Activated CD4-positive, alpha-beta T cell treated with anti-CD3 and anti-CD28 coated beads for 4 hours (primary cell): ENCODE measurements at places on chromosomes 12 and 14.

DNA sequence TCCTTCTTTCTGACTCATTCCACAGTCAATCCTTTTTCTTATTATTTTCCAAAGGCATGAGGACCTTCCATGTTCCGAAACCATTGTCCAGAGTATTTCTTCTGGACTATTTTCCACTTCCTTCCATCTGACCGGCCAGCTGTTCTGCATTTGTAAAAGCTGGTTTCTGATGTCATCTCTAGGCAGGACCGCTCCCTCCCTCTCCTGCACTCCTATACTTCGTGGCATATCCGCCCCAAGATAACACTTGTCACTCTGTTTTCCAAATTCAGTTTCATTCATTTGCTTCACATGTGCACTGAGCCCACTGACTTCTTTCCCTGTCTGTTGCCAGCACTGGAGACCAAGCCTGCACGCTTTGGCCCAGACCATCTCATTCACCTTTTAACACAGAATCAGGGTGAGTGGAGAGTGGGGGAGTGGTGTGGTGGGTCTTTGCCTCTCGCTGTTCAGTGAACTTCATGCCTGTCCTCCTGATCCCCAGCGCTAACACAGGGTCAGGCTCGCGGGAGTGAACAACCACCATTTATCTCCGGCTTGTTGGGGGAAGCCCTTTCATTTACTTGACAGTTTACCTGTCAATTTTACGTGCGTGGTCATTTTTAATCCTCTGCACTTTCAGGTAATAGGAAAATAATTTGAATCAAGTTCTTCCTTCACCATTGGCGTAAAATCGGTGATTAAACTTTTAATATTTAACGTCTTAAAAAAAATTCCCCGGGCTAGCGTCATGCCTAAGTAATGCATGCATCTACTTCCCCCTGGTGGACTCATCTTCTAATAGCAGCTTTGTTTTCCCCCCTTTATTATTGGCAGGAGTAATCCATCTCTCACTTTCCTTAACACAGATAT, 52.5 kb downstream of the C12orf75 start:
- DNase-seq, result peak; percentile 2

GRCh38 chr14:44339862-44340261, 167.2 kb downstream of the FSCB start:
- no peak for DNase-seq

GRCh38 chr14:69137843-69138535, 14.9 kb downstream of the DCAF5 start:
- no peak for DNase-seq

DNA sequence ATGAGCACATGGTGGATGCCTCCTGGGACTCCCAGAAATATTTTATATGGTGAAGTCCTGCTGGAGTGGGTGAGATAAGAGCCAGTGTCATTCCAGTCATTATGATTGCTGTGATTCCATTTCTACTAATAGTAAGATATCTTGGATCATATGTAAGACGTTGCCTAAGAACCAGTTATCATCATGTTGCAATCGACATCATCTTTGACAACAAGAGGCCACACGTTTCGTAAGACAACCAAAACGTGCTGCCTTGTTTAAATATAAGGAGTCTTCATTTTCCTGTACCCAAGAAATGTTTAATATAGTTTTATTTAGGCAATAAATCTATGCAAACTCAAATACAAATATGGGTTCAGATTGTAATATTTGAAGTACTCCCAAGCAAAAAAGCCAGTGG, 58.4 kb downstream of the SPTSSA start:
- no peak for DNase-seq

DNA sequence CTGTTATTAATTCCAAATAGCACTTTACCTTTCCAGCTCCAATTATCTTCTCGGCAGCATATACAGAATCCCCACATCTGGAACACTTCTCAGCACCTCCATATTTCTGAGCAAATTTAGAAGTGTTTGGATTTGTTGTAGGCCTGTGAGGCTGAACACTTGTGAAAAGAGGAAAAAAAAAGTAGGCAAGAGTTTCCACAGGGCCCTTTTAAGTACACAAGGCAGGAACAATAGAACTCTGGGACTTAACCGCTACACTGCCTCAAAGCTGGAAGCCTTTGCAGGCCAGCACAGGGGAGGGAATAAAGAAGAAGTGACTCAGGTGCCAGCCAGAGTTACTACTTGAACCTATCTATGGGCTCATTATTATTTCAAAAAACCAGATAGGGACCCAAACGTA, 18.6 kb downstream of the CSRP2 start:
- DNase-seq, result no peak

- DNase-seq, result no peak
These were observed 361.1 kb upstream of the RPL10L start for GRCh38 chr14:47012533-47013280.

GRCh38 chr12:32454866-32455265, 55.5 kb downstream of the FGD4 start:
- no peak for DNase-seq

DNA sequence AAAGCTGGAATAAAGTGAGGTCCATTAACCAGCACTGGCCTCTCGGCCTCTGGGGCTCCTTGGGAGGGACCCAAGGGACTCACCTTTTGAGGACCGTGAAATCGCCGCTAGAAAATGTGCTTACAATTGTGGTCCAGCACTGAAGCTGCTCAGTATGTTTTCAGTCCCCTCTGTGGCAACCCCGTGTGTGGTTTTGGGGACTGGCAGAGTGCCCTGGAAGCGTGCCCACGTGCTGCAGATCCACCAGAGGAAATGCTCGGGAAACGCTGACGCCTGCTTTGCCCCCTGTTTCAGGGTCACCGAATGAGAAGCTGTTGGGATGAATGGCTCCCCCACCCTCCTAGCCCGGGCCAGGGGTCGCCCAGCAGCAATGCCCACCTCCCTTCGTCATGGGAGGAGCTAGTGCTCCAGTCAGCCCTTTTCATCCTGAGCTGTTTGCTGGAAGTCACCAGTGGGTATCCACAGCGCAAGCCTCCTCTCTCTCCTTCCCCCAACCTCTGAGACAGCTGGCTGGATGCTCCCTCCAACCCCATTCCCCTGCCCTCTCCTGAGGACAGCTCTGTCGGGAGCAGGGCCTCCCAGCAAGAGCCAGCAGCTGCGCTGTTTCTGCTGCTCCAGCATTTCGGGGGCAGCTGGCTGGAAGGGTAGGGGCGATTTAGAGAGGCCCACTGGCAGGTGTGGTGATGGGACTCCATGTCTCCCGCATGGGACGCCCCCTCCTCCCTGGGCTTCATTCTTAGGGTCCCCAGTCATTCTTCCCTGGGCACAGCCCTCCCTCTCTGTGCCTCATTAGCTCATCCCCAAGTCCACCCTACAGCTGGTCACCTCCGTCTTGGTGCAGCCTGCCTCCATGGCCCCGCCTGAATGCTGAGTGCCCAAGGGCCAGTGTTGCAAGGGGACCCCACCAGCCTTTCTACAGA, 33.2 kb upstream of the PPP1R13B start:
- no peak for DNase-seq

GRCh38 chr12:107135177-107135576, 41.8 kb upstream of the CRY1 start:
- no peak for DNase-seq

GRCh38 chr12:115962216-115962615, 315.3 kb downstream of the MED13L start:
- DNase-seq, result no peak

DNA sequence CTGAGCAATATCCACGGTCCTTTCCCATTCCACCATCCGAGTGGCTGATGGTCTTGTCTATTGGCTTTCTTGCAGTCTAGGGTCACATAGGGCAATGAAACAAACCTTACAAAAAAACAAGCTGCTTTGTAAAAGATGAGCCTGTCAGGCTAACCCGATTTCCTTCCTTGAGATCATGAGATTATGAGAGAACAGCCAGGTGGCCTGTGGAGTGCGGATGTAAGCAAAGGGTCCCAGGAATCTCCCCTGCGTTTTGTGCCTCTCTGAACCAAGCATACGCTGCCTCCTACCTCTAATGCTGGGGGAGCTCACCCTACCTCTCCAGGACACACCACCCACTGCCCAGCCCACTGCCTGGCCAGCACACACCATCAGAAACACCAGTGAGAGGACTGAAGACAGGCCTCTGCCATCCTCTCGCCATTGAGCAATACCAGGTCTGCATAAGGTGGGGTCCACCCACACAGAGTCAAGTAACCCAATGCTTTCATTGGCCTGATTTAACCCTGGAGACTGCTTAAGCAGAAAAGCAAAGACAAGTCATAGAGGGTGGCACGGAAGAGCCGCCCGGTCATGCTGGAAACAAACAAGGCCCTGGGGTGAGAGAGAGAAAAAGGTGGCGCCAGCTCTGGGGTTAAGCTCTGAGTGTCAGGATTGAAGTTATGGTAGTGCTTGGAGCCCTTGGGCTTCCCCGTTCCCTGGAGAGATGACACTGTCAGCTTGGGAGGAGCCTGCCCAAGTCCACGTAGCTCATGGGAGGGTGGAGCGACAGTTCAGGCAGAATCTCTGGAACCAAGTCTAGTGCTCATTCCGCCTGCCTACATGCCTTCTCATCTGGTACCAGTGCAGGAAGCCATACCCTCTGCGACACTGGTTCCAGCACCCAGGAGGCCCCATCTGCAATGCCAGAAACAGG, 46.6 kb downstream of the CALM1 start:
- no peak for DNase-seq

GRCh38 chr14:80428671-80429070, 217.4 kb upstream of the DIO2 start:
- DNase-seq, result no peak

DNA sequence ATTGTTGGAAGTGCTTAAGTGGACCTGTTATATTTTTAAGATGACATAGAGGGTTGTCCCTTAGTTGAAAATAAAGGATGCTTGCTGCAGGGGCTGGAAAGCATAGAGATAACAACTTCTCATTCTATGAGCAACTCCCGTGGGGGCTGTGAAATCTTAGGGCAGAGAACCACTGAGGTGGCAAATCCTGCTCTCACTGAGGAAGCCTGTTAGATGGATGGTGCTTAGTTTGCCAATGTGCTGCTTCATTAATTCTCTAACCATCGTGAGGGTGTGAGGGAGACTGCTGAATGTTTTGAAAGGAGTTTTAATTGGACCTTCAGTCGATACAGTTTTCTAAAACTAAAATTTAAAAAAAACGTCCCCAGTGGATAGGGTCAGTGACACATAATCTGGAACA, 46.5 kb downstream of the PTPRO start:
- no peak for DNase-seq

DNA sequence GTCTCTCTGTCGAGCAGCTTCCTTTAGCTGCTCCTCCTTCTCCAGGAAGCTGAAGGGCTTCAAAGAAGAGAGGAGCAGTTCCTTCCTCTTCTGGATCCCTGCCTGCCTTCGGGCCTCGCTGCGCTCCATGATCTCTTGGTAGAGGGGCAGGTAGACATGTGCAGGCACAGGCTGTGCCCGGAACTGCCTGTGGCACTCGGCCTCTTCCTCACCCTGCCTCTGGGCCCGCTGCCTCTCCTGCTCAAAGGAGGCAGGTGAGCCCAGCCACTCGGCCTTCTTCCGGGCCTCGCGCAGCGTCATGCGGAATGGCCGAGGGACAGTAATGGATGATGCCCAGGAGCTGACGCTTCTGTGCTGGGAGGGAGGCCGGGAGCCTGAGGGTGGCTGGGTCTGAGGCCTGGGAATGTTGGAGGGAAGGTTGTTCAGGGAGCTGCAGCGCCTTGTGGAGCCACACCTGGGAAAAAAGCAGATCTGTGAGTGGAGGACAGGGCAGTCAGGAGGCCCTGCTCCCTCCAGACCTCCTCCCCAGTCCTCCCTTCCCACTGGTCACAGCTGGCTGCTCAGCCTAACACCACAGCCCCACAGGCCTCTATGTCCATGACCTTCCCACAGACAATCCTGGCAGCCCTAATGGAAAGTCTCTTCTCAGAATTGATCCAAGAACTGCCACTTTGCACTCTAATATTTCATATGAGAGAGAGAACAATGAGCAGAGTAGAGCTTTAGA, 5.3 kb downstream of the FAM161B start:
- DNase-seq, result no peak
